ENCODE measurements at places on chromosomes 13 and 19. TPM values are rescaled to one million over a fixed set of nuclear protein-coding genes. Genes with fewer than 3 reads are reported as not detected.

The IGFL2 gene
- not detected for polyA plus RNA-seq

The KCNRG gene
- polyA plus RNA-seq = 0.24 TPM

The CNFN gene
- polyA plus RNA-seq = 10.5 TPM

The SYNE4 gene
- 3.4 TPM for polyA plus RNA-seq

The ZNF235 gene
- polyA plus RNA-seq = 0.28 TPM

The PLD3 gene
- polyA plus RNA-seq = 22.3 TPM

The ZNF573 gene
- 10.3 TPM for polyA plus RNA-seq

The OR7D2 gene
- polyA plus RNA-seq = not detected

The KISS1R gene
- not detected for polyA plus RNA-seq

The CARM1 gene
- polyA plus RNA-seq = 0.53 TPM

The MBD3L2B gene
- polyA plus RNA-seq = not detected

The OR7A17 gene
- polyA plus RNA-seq = not detected

Measured in Purkinje cell (primary cell).